ENCODE measurements at places on chromosomes 7 and 10. TPM values are rescaled to one million over a fixed set of nuclear protein-coding genes. Genes with fewer than 3 reads are reported as not detected.

Gene FOXI2
- total RNA-seq, result not detected

Gene FAM24B
- 3.8 TPM for total RNA-seq

Gene LRRD1
- total RNA-seq, result 0.24 TPM

Gene STOX1
- total RNA-seq, result 0.10 TPM

Gene VSIR
- 53.8 TPM for total RNA-seq

Gene PSPH
- 35.1 TPM for total RNA-seq

Gene CTAGE8
- not detected for total RNA-seq

Gene NACAD
- 7.9 TPM for total RNA-seq

Gene CCL26
- 0.58 TPM for total RNA-seq

Gene ACBD7
- not detected for total RNA-seq

Gene SSC4D
- total RNA-seq, result 1.4 TPM

Gene SEMA3E
- 1.2 TPM for total RNA-seq

Gene CHAT
- not detected for total RNA-seq

Gene PLXDC2
- total RNA-seq, result 0.92 TPM

Gene XRCC2
- total RNA-seq, result 4.6 TPM

Gene HOXA9
- 36.1 TPM for total RNA-seq

Gene EIF3B
- 150 TPM for total RNA-seq

- DNase-seq, result no peak
These were observed 172.3 kb downstream of the AUTS2 start for GRCh38 chr7:69770613-69771012.

DNA sequence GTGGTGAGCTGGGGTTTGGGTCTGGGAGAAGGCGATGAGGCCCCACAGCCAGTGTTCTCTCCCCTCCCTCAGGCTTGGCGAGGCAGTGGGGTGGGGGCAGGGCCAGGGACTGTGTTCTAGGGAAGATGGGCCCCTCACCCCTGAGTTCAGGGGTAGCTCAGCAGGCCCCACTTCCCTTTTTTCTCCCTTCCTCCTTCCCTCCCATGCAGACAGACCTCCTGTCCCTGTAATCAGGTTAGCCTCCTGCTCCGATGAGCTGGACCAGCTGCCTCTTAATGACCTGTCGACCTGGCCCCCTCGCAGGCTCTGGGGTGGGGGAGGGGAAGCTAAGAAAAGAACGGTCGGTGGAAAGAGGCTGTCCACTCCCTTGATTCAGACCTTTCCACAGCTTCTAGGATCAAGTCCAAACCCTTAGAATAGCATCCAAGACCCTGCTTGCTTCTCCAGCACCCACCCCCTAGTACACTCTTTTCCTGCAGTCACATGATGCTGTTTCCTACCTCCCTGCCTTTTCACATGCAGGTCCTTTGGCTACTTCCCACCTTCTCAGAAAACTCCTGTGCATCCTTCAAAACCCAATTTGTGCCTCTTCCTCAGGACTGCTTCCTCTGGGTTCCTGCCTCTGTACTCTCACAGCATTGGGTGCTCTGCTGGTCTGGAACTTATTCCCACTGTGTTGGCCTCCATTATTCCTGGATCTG is 64.1 kb downstream of the ZMIZ1 start:
- no peak for DNase-seq

GRCh38 chr10:67722113-67722512 is 26.1 kb upstream of the CTNNA3 start:
- no peak for DNase-seq

DNA sequence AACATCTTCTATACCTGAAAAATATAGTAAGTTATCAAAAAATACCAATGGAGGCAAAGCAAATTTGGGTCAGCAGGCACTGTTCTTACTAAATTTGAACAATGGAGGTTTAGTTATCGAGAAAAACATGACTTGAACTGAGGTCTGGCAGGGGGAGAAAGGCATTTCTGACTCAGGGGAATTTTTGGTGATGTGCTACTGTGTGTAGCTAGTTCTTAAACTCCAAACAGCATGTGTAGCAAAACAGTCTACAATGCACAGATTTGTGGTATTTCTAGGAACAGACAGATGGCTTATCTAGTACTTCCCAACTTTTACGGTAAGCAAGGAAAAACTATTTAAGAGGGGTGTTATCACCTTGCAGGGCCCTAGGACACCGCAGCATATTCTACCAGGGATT is 311.6 kb upstream of the LRRN3 start:
- DNase-seq, result no peak

GRCh38 chr10:46547541-46548497 is 8.6 kb downstream of the GPRIN2 start:
- DNase-seq, result no peak

DNA sequence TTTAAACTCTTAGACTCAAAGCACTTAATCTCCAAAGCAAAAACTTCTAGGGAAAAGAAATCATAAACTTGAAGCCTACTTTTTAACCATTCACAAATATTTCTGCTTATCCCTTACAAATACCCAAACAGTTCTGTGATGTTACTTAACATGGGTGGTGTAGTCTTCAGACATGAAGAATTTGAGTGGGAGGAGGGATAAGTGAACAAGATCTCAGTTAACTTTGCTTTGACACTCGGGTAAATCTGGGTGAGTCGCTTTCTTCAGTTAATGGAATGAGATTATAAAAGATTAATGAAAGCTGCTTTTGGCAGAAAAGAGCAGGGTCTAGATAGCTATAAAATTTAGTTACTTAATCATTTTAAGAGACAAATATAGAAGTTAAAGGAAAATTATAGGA is 47.5 kb downstream of the RNF133 start:
- DNase-seq, result no peak

DNA sequence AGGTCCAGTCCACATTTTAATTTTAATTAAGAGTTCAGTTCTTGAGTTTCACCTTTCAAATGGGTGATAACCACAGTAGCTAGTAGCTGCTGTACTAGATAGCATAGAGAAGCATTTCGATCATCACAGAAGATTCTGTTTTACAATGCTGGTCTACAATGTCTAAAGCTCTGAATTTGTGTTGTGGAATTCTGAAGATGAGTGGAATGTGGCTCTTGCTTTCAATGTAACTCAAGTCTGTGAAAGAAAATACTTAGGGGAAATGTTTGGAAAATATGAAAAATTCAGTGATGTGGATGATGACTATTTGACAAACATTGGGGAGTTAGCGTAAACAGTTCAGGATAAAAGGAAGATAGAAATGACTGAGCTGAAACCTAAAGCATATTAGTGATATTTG is 139.4 kb downstream of the GNAT3 start:
- no peak for DNase-seq

GRCh38 chr10:81920213-81920829 is 45.3 kb downstream of the NRG3 start:
- DNase-seq, result no peak

- DNase-seq, result no peak
These were observed 220.8 kb downstream of the BICC1 start for GRCh38 chr10:58733436-58733835.

DNA sequence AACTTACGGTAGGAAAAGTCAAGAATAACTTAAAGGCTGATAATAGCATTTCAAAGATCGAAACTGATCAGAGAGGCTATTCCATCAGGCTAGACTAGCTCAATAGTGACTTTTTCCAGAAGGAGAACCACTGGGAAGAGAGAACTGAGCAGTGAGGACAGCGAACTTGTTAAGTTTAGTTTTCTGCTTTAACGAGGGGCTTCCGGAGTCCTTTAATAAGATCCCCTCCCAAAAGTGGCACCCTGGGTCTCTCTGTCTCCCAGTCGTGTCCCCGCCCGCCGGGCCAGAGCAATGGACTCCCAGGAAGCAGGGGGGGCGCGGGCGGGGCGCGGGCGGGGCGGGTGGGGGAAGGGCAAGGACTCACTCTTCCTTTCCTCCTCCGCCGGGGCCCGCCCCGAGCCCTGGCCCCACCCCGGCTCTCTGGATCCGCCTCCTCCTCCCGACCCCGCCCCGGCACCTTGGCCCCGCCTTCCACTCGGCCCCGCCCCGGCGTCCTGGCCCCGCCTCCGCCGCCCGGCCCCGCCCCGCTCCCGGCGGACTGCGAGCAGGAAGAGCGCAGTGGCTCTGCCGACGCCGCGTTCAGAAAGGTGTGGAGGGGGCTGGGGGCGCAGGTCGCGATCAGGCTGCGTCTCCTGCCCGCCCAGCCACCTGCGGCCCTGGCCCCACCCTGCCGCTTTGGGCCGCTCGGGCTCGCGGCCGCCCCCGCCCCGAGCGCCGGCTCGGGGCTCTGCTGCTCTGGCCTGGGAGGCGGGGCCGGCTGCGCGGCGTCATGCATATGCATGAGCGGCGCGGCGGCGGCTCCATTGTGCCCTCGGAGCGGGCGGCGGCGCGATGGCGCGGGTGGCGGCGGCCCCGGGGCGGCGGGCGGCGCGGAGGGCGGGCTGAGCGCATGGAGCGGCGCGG is at the start of gene ZMIZ2:
ZMIZ2 (plus strand) TSS at position 803 of the 903 bp plus-strand sequence. CDS start 7,403 bp downstream, outside the sequence.
- no peak for DNase-seq

- DNase-seq, result no peak
These were observed 36.5 kb downstream of the MCU start for GRCh38 chr10:72728462-72728861.

DNA sequence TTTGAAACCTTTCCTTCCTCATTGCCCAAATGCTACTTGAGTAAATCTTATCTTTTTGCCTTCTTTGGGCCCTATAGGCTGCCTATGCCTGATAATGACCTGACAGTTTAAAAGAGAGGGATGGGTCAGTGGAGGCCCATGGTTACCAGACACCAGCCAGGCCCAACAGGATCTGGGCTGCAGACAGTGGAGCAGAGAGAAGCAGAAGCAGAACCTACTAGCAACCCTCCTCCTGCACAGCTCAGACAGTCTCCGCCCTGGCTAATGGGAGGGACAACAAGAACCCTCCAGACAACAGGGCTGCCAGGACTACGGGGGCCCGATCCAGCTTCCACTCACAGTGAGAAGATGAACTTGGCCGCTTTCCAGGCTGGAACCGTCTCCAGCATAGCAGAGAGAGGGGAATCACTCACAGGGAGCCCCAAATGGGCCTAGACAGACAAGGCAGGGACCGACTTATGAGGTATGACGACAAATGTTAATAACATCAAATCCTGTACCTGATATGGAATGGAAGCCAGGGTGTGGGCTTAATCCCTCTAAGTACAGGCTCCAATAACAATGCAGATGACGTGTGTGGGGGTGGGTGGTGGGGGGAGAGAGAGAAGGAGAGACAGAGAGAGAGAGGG is 31.7 kb upstream of the DGKI start:
- DNase-seq, result no peak

- DNase-seq, result no peak
These were observed 335.2 kb upstream of the VWC2 start for GRCh38 chr7:49438281-49438680.

GRCh38 chr7:27895551-27895950 is 155.6 kb downstream of the TAX1BP1 start:
- DNase-seq, result no peak

DNA sequence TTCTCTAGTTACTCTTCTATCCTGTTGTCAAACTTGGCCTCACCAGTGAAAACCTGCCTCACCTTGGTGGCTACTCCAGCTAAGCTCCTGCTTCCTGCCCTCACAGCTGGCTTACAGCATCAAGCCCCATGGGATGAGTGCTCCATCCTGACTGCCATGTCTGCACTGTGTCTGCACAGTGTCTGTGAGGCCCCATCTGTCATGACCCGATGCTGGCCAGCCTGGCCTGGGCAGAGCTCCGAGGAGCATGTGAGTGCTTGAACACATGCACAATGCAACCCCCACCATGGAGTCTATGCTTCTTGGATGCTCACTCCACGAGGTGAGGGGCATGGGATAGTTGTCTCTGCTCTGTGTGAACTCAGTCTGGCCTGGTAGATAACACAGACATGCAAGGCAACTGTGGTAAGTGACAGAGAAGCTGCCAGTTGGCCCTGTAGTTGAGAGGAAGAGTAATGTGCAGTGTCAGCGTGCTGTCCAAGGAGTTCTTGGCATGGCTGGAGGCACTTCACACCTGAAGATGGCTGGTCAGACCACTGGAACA is 207.1 kb upstream of the ZNF32 start:
- DNase-seq, result no peak

- no peak for DNase-seq
These were observed 8.4 kb upstream of the PVRIG start for GRCh38 chr7:100211342-100211780.

GRCh38 chr7:101924171-101924570 is 106.7 kb downstream of the CUX1 start:
- no peak for DNase-seq

DNA sequence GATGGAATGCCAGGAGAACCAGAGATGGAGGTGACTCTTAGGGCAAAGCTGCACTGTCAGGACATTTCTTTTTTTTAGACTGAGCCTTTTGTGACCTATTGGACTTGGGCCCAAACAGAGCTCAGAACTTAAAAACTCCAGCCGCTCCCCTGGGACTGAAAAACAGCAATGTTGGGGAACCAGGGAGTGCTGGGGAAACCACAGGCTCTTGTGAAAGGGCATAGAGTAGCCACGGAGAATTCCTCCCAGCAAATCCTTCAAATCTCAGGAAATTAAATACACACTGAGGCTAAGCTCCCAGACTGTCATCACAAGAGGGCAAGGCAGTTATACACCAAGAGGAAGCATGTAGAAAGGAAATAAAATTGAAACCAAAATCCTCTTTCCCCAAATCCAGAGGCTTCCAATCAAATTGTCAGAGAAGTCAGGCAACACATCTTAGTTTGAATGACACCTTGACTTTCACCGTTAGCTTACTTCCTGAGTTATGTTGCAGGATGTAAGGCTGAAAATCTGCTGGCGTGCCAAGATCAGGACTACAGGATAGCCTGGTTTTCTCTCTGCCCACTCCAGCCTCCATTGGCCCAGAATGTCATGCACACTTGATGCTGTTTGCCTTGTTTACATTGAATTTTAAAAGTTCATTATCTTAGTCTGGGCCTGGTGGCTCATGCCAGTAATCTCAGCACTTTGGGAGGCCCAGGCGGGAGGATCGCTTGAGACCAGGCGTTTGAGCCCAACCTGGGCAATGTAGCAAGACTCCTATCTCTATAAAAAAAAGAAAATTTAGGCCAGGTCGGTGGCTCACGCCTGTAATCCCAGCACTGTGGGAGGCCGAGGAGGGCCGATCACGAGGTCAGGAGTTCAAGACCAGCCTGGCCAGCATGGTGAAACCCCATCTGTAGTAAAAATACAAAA is 2.6 kb upstream of the RFC2 start:
- no peak for DNase-seq

DNA sequence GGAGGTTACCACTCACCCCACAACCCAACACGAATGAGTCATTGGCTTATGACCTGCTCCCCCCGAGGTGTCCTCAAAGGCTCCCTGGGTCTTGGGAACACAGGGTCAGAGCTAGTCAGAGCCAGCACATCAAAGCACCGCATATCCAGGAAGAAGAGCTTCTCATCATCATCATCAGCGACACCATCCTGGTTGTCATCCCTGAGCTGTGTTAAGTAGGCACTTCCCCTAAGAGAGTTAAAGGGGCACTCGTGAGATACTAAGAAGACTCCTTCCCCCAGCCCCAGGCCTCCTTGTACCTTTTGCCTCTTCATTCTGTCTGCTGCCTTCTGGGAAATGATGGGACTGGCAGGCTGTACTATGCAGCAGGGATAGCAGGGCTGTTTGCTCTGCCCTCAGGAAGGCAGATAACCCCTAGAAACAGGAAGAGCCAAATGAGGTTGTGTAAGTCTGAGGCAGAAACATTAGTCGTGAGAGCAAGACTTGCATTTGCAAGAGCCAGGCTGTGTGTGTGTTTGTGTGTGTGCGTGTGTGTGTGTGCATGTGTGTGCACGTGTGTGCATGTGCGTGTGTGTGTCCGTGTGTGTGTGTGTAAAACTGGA is 11.1 kb upstream of the CPA1 start:
- no peak for DNase-seq

- DNase-seq, result no peak
These were observed 47.1 kb downstream of the MTURN start for GRCh38 chr7:30181736-30182522.

Measured in glomerular endothelial cell (primary cell).